ENCODE measurements at places on chromosomes 2 and 18.

- no peak for DNase-seq
These were observed 12.8 kb downstream of the UPP2 start for GRCh38 chr2:158114516-158114915.

DNA sequence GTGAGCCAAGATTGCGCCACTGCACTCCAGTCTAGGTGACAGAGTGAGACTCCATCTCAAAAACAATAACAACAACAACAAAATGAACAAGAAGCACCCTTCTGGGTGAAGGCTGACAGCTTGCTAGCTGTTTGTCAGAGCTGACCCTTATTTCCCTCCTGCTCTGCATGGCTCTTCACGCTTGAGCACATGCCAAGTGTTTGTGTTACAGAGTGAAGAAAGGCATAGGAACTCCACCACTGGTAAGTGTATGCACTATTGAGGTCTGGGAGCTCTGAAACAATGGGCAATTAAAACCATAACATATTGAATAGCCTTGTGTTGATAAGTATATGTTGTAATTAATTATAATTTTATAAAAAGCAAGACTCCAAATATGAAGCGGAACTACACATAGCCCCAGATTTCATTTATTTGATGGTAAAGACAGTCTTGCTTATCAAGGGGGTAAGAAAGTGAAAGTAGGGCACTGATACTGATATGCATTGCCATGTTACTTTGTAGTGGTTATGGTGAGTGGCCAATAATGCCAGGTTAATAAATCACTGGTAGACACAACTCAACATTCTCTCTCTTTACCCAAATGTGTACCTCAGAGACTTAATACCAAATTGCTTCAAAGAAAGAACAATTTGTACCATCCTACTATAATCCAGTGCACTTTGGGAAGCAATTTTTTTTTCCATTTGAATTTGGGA is 163.4 kb downstream of the VWC2L start:
- DNase-seq, result no peak

DNA sequence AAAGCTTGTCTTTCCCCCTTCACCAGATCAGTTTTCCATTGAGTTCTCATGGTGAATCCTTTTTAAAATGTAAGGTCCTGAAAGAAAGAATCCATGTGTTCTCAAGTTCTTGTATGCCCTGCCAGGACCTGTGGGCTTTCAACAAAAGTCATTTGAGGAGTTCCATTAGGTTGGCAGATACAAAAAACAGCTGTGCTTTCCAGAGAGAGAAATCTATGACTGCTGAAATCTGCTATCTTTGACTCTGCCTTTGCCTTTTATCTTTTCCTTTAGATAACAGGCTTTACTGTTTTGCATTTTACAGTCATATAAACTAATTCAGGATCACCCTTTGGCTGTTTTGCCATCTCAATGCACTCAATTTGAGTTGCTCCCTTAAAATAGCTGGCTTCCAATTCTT is 59.7 kb downstream of the CXCR4 start:
- no peak for DNase-seq

- DNase-seq, result no peak
These were observed 36.1 kb upstream of the TXNDC2 start for GRCh38 chr18:9849407-9850283.

DNA sequence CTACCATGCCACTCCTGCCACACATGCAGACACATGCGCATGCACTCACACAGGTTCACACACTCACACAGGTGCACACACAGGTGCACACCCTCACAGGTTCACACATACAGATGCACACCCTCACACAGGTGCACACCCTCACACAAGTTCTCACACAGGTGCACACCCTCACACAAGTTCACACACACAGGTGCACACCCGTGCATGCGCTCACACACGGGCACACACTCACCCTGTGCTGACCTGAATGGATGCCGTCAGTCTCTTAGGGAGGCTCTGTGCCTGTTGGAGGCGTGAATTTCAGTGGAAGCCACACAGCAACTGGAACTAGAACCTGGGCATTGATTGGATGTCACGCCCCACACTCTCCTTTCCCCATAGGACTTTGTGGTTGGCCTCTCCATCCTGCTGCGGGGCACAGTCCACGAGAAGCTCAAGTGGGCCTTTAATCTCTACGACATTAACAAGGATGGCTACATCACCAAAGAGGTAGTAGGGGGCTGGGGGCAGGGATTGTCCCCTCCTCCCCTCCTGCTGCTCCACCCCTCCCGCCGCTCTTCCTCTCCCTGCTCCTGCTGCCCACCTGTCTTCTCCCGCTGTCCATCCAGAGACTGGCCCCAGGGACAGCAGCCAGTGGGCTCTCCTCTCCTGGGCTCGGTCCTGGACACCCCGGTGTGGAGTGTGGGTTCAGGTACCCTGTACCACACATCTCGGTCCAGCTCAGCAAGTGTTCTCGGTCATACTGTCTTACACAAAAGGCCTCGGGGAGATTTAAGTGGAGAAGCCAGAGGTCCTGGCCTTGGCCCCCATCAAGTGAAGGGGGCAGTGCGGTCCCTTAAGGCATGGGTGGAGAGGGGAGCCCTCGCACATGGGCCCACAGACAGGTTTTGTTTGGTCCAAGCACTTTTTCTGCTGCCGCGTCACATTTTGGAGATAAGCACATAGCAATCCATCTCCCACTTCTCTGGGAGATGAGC is 21.0 kb upstream of the FAHD2A start:
- DNase-seq, result no peak

DNA sequence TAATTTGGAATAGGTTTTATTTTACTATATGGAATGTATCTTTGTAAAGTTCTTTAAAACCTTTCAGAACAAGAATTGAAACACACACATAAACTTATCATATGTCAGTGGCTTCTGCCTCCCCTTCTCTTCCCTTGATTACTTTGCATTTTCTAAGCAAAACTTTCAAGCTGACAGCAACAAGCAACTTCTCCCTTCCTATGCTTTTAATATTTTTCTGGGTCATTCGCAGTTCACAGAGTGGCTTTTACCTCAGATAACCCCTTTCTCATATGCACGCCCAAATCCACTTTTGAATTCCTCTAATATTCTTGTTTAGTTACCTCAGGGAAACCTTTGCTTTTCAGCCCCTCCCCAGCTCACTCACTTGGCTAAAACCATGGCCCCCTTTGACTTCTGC is 36.7 kb upstream of the CDC42EP3 start:
- no peak for DNase-seq

DNA sequence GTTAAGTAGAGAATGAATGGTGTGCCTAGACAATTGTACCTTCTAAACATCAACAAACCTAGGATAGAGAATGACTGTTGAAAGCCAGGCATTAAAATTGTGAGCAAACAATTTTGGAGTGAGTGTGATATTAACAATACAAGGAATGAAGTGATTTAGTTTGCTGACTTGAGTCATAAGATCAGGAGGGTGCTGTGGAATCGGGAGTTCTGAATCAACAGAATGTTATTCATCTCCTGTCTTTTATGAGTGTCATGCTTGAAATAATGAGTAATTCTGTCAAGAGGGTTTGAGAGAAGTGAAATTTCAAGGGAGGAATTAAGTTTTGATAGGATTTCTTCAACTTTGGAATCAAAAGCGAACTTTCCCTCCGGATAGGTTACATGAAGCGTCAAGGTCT is 214.4 kb upstream of the DSEL start:
- peak; percentile 53 for DNase-seq

DNA sequence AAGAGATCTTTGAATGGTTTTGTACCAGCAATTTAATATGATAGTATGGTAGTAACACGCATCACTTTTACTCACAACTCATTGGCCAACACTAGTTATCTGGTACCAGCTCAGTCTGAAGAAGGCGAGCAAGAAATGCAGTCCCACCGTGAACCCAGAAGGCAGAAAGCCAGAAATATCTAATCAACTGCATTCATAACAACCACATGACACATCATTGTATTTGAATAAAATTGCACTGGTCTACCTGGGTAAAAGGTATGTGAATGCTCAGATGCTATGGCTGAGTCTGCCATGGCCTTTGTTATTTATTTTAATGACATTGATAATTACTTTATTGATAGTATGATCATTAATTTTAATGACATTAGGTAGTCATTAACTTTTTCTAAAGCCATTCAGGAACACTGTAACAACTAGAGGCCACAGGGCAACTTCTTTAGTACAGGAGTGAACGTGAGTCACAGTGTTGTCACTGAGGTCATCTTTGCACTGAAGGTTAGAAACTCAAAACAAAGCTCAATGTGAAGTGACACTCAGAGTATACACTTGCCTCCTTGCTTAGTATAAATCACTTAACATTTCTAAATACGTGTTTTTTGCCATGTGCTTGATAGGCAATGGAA is 475.6 kb upstream of the TNP1 start:
- no peak for DNase-seq

DNA sequence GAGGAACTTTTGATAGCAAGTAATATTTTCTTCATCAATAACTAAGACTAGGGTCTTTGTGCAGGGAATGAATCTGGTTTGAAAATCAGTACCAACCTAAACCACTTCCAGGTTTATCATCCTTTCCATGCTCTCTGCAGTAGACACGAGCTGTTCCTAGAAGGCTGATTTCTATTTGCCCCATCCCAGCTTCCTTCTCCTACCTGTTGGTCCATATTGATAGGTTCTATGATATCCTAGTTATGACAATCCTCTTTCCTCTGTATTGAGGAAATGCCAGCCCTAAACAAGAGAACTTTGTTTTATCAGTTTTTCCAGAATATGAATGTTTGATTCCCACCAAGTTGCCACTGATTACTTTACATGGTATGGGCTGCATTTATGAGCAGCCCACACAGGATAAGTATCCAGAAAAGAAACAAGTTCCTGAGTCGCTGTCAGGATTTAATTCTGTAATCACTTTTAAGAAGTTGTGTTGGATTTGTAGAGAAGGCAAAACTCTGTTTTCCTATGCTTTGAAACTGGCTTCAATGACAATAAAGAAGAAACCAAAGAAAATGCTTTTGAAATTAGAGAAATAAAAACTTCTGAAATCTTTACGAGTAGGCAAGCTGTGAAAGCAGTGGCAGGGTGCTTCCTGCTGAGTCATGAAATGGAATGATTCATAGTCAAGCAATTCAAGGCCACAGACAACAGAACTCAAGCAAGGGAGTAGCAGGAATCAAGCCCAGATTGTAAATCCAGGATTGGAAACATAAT is 37.3 kb upstream of the TANK start:
- peak; percentile 94 for DNase-seq

DNA sequence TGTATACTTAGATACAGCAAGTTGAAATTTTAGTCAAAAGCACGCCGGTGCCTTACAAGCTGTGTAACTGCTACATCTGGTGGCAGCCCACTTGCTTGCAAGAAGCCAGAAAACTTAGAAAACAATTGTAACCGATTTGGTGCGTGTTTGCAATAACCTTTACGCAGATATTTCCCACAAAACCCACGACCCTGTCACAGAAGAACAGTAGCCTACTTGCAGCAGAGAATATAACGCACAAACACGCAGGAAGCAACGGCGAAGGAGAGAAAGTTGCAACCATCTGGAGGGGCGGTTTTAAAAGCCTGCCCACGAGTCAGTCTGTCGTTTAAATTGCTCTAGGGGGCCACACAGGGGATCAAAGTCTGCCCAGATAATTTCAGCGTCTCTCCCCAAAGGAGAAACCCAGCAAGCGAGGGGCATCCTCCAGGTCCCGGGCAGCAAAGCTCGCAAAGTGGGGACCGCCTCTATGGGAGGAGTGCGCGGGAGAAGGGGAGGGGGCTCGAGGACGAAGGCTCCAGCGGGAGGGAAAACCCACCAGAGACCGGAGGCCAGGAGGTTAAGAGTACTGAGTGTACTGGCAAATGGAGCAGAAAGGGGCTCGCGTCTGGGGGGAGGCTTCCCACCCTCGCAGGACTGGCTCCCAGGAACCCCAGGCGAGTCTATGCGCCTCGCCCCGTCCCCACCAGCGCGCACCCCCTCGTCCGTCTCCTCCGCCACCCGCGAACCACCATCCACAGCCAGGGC is 1.1 kb downstream of the TLK1 start:
- peak; percentile 76 for DNase-seq

DNA sequence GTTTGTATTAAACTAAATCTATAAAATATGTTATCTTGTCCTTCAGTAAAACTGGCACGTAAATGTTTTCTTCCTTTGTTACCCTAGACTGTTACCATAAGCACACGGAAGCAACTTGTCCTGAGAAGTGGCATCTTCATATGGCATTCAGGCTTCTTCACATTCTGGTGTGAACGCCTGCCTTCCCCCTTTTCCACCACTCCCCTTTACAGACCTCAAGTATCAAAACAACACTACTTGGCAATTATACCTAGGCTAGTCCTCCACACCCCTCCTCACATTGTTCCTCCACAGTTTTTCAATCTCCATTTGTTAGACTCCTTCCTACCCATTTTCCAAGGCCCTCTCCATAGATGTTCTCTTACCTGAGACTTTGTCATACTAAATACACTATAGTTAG is 2.9 kb downstream of the MEX3C start:
- DNase-seq, result peak; percentile 9

- DNase-seq, result no peak
These were observed 10.0 kb downstream of the MRPL33 start for GRCh38 chr2:27781496-27781895.

GRCh38 chr2:162257425-162257824 is 14.2 kb upstream of the FAP start:
- peak; percentile 81 for DNase-seq

GRCh38 chr2:106516864-106517263 is 29.7 kb downstream of the CD8B2 start:
- no peak for DNase-seq

- no peak for DNase-seq
These were observed 115.3 kb upstream of the CXCR4 start for GRCh38 chr2:136233298-136233697.

GRCh38 chr2:34808426-34808825 is 1209.3 kb upstream of the FAM98A start:
- no peak for DNase-seq

DNA sequence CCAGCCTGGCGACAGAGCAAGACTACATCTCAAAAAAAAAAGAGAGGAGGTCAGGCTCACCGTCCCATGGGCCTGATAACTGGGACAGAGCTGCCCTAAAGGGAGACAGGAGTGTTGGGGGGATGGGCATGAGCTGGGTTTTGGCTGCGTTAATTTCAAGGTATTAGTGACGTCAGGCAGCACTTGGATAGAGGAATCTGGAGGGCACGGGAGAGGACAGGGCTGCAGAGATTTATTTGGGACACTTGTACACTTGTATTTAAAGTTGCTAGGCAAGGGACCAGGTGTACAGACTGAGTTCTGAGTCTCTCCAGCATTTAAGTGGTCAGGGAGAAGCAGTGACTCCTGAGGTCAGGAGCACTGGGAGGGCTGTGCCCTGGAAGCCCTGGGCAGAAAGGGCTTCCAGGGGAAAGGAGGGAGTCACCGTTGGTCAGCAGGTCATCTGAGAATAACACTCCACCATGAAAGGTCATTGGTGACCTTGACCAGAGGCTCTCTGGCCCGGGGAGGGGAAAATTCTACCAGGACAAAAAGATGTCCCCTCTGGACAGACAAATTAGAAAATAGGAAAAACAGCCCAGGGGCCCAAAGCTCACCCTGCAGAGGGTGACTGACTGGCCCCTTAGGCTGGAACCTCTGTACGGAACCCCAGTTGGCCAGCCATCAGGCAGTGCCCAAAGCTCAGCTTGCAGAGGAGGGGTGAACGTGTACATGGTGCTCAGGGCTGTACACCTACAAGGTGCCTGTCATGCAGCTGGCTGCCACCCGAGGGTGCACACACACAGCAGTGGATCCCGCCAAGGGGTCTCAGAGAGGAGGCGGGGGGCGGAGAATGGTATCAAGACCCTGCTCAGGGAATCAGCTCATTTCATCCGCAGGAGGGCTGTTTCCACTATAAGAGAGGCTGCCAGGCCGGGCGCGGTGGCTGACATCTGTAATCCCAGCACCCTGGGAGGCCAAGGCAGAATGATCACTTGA is 23.0 kb upstream of the CNNM3 start:
- no peak for DNase-seq

GRCh38 chr2:28449488-28450395 is 46.1 kb upstream of the PLB1 start:
- no peak for DNase-seq

Measured in AG10803 (cell line).